ENCODE measurements at places on chromosomes 7 and 10. TPM values are rescaled to one million over a fixed set of nuclear protein-coding genes. Genes with fewer than 3 reads are reported as not detected.

- H3K36me3 ChIP-seq, result no peaks in the 10 kb centered on the region
- H3K4me1 ChIP-seq, result peaks cover 54% of the 10 kb centered on the region
- peak overlapping the region; percentile 20 for H3K27ac ChIP-seq
- H3K27me3 ChIP-seq, result no peaks in the 10 kb centered on the region
These were observed 108.8 kb upstream of the EEPD1 start for GRCh38 chr7:36044101-36044892.

TMEM178B gene
- 1.4 TPM for total RNA-seq

DNA sequence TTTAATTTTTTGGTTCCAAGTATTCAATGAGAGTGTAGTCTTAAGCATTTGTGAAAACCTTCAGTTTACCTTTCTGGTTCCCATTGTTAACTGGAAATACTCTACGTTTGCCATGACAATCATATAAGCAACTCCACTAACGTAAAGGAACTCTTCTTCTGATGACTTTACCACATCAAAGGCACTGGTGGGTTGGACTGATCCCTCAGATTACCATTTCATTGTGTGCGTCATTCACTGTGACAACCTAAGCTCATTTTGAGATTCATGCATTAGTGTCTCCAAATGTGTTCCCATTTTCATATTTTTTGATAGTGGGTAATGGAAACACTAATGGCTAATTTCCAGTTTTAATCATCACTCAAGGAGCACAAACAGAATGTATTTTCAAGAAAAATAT, 119.9 kb upstream of the COL1A2 start:
- H3K4me3 ChIP-seq, result no peak overlapping the region
- H3K36me3 ChIP-seq, result no peaks in the 10 kb centered on the region
- H3K27ac ChIP-seq, result no peak overlapping the region
- no peaks in the 10 kb centered on the region for H3K4me1 ChIP-seq

VIPR2 gene
- total RNA-seq, result 4.5 TPM

PDZD7 gene
- total RNA-seq, result 1.6 TPM

GRCh38 chr10:50336140-50336539, 84.8 kb upstream of the ASAH2 start:
- no peaks in the 10 kb centered on the region for H3K4me1 ChIP-seq
- no peaks in the 10 kb centered on the region for H3K27me3 ChIP-seq
- no peak overlapping the region for H3K4me3 ChIP-seq

DNA sequence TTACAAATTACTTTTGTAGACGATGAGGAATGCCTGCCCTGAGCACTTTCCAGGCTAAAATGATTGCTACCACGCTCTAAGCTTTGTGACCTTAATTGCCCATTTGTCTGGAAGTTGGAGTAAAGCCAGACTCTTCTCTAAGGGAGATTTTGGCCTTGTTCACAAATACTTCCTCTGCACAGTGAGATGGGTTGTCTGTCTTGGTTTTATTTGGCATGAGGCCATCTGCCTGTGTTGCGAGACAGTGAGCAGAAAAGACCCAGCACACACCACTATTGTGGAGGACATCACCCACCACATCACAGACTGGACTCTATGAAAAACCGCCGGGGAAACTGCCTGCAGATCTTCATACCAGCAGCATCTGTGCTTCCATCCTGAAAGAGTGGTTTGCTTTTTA, 138.4 kb downstream of the BICC1 start:
- peaks cover 17% of the 10 kb centered on the region for H3K4me1 ChIP-seq
- no peak overlapping the region for H3K27ac ChIP-seq
- no peak for DNase-seq
- H3K27me3 ChIP-seq, result no peaks in the 10 kb centered on the region
- no peaks in the 10 kb centered on the region for H3K36me3 ChIP-seq

- DNase-seq, result no peak
- H3K27me3 ChIP-seq, result no peaks in the 10 kb centered on the region
- no peaks in the 10 kb centered on the region for H3K36me3 ChIP-seq
- no peak overlapping the region for H3K27ac ChIP-seq
- H3K4me1 ChIP-seq, result no peaks in the 10 kb centered on the region
- no peak overlapping the region for H3K4me3 ChIP-seq
These were observed 94.9 kb upstream of the ZNF438 start for GRCh38 chr10:31126593-31126992.

GRCh38 chr7:91264924-91265681, 870 bp downstream of the FZD1 start:
- DNase-seq, result peak; percentile 83
- peak overlapping the region; percentile 89 for H3K27ac ChIP-seq
- H3K36me3 ChIP-seq, result no peaks in the 10 kb centered on the region
- H3K4me1 ChIP-seq, result peaks cover 19% of the 10 kb centered on the region
- no peaks in the 10 kb centered on the region for H3K27me3 ChIP-seq

DNA sequence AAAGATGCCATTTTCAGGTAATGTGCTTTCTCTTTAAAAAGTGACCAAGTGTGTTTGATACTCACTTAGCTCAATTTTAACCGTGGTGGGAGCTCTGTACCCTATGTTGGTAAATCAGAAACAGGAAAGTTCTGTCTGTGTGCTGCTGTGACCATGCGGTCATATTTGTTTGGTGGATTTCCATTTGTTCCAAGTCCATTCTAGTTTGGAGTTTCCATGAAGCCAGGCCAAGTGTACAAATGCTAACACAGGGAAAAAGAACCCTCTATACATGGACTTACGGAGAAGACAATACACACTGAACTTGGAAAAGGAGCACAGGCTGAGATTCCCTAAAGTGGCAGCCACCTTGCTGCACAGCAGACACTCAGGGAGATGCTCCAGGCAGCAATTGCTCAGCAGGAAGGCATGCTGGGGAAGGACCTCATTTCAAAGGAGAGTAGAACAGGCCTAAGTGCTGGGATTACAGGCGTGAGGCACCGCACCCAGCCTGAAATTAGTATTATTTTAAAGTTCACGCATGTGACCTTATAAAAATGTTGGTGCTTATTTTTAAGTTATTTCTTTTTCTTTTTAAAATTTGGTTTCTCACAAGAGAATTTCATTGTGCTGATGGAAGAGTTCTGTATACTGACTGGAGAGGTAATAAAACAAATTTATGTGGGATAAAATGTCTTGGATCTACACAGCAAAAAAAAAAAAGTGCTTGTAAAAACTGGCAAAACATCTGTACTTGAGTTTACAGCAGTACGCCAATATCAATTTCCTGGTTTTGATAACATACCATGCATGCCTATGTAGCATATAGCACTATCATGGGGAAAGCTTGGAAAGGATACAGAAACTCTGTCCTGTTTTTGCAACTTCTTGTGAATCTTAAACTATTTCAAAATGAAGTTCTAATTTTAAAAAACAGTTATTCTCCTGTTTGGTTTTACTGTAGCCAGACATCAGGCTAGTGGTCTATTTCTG, 436.2 kb downstream of the KCNMA1 start:
- no peak overlapping the region for H3K27ac ChIP-seq
- no peak overlapping the region for H3K4me3 ChIP-seq
- H3K36me3 ChIP-seq, result no peaks in the 10 kb centered on the region
- H3K27me3 ChIP-seq, result no peaks in the 10 kb centered on the region

DNA sequence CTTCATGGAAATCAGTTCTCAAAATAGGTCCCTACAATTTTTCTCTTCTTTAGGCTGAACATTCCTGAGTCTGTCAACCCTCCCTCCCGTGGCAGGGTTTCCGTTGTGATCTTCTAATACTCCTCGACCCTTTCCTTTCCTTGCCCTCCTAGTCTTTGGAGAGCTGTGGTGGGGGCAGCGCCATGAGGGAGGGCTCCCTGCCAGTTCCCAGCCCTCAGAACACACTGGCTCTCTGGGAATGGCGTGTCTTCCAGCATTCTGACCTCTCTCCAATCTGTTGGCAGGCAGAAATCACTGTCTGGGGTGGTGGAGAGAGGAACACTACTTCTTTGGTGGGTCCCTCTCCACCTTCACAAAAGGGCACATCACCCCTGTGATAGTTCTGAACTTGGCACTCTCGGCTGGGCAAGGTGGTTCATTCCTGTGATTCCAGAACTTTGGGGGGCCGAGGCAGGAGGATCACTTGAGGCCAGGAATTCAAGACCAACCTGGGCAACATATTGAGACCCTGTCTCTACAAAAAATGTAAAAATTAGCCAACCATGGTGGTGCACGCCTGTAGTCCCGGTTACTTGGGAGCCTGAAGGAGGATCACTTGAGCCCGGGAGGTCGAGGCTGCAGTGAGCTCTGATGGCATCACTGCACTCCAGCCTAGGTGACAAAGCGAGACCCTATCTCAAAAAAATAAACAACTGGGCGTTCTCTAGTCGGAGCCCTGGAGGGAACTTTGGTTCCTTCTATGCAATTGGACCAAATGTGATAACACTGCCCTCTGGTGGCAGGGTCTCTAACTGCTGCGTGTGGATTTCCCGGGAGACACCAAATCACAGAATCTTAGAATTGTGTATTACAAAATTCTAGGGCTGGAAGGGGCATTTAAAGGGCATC, 13.1 kb upstream of the ARPC1A start:
- no peaks in the 10 kb centered on the region for H3K36me3 ChIP-seq
- H3K27ac ChIP-seq, result no peak overlapping the region
- H3K4me1 ChIP-seq, result peaks cover 3% of the 10 kb centered on the region
- no peak overlapping the region for H3K4me3 ChIP-seq
- H3K27me3 ChIP-seq, result no peaks in the 10 kb centered on the region
- no peak for DNase-seq

- H3K4me1 ChIP-seq, result peaks cover 2% of the 10 kb centered on the region
- no peak for DNase-seq
- H3K4me3 ChIP-seq, result no peak overlapping the region
- H3K27me3 ChIP-seq, result no peaks in the 10 kb centered on the region
- H3K27ac ChIP-seq, result no peak overlapping the region
These were observed 42.7 kb downstream of the FAM107B start for GRCh38 chr10:14731875-14732512.

GRCh38 chr7:113731571-113731970, 187.2 kb downstream of the PPP1R3A start:
- DNase-seq, result no peak
- no peak overlapping the region for H3K4me3 ChIP-seq
- H3K27me3 ChIP-seq, result no peaks in the 10 kb centered on the region
- no peaks in the 10 kb centered on the region for H3K4me1 ChIP-seq
- H3K36me3 ChIP-seq, result no peaks in the 10 kb centered on the region

Measured in upper lobe of right lung (tissue), 1 donor.